ENCODE measurements at places on chromosomes 2 and 18.

- DNase-seq: no peak
Measured at GRCh38 chr2:60948926-60949579, 67.7 kb downstream of the REL start.

DNA sequence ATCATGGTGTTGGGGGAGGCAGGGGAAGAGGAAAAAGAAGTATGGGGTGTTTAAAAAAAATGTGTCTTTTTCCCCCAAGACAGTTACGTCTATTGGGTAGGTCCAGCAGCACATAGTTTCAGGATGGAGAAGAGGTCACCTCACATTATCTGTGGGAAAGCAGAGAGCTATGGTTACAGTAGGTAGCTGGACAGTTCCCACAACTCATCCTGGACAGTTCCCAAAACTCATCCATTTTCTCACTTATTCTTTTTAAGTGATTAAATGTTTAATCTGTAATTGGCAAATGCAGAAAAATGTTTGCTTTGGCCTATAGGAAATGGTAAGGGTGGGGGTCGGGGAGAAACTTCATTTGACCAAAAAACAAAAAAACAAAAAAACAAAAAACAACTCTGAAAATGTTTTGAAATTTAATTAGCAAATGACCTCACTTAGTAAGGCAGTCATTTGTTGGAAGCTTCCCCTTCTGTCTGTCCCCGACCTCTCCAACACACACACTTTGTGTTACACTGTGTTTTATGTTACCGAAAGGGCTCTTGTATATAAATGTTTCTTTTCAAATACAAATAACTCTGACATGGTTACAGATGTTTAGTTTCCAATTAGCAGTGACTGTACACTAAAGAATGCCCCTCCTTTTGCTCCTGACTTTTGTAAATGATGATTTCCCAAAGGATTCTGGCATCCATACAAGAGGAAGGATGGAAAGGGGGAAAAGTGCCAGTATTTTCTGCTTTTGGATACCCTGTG, 173.3 kb upstream of the ZFP36L2 start:
- no peak for DNase-seq

- no peak for DNase-seq
Measured at GRCh38 chr2:128289439-128289838, 29.2 kb downstream of the HS6ST1 start.

DNA sequence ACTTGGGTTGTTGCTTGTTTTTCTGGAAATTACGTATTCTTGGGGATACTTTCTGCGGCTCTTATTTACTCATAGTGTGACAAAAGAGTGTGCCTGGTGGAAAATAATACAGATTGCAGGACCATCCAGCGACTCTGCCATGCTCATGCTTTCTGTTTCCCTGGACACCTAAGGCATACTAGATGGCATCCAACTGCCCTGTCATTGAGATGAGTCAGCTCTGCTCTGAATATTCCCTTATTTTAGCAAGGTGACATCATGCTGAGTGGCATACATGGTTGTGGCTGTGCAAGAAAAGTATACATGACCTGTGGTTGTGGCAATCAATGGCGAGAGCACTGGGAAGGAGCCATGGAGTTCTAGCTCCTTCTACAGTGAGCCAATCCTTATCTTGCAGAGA, 471.0 kb downstream of the TMEM182 start:
- DNase-seq: no peak

DNA sequence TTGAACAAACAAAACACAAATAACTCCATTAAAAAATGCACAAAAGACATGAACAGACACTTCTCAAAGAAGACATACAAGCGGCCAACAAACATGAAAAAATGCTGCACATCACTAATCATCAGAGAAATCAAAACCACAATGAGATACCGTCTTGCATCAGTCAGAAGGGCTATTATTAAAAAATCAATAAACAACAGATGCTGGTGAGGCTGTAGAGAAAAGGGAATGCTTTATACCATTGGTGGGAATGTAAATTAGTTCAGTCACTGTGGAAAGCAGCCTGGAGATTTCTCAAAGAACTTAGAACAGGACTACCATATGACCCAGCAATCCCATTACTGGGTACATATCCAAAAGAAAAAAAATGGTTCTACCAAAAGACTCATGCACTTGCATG, 37.8 kb downstream of the GPR155 start:
- no peak for DNase-seq

GRCh38 chr2:65130664-65131175, 814 bp upstream of the RAB1A start:
- no peak for DNase-seq

DNA sequence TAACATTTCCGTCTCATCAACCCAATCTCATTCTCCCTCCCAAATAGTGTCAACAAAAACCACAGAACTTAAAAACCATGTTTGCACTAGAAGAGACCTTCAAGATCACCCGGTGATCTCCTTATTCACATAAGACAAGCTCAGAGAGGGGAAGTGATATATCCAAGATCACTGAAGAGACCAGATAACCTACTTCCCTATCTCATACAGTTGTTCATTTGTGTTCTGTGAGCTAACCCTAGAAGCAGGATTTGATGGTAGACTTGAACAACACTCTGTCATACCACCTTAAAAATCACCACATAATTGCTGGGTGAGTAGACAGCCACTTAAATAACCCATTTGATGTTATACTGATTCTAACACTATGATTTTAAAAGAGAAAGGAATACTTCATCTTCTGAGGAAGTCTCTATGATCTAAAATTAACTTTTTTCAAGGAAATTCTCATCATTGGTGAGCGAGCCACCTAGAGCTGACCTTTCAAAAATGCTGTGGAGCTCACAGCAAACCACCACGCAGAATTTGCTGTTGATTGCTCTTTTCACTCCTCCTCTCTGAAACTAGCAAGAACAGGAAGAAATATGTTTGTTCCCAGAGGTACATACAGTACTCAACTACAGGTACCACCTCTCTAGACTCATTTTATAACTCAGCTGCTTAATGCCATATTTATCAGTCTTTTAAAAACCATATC, 15.1 kb downstream of the AAK1 start:
- DNase-seq: no peak

- DNase-seq: no peak
Measured at GRCh38 chr18:79182047-79182713, 113.0 kb downstream of the ATP9B start.

DNA sequence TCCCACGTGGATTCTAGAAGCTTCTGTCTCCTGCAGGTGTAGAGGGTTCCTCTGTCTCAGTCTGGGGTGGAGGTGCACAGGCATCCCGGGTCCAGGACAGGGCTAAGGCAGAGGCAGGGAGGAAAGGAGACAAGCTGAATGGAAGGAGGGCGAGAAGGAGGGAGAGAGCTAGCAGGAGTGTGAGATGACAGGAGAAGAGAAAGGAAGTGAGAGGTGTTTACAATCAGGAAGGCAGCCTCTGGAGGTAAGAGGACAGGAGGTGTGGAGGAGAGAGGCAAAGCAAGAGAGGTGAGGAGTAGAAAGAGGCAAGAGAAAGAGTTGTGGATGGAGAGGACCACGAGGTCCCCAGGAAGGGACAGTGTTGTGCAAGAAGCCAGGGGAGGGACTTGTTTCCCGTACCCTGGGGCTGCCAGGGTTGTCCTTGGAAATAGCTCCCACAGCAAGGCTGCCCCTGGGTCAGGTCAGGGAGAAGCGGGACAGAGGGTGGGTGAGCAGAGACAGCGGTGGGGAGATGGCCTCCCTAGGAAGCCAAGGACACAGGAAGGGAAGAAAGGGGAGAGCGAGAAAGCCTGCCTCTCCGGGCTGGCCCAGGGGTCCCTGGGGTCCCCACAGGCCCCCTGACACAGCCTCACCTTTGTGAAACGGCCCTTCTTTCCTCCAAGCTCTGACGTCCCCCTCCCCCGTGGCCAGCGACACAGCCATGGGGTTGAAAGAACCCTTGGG, 136.9 kb downstream of the CYP26B1 start:
- DNase-seq: no peak

DNA sequence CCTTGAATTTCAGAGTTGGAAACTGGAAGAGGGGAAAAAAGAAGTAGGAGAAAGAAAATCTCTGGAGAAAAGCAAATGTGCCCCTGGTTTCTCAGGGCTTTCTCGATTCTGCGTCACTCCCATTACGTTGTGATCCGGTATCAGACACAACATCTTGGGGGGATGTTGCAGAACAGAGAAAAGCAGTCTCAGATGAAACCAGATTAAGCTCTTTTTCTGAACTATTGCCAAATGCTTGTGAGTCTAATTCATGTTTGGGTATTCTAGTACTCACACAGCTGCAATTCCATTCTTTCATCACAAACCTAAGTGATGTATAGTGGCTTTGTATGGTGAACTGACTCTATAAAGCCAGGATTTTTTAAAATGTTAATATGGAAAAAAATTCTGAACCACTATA, 233.2 kb downstream of the TCF4 start:
- no peak for DNase-seq

GRCh38 chr2:230906471-230907230, 18.4 kb downstream of the GPR55 start:
- DNase-seq: no peak

- no peak for DNase-seq
Measured at GRCh38 chr2:188610050-188610444, 318.4 kb downstream of the GULP1 start.

- no peak for DNase-seq
Measured at GRCh38 chr2:141805302-141805701, 325.5 kb downstream of the LRP1B start.

DNA sequence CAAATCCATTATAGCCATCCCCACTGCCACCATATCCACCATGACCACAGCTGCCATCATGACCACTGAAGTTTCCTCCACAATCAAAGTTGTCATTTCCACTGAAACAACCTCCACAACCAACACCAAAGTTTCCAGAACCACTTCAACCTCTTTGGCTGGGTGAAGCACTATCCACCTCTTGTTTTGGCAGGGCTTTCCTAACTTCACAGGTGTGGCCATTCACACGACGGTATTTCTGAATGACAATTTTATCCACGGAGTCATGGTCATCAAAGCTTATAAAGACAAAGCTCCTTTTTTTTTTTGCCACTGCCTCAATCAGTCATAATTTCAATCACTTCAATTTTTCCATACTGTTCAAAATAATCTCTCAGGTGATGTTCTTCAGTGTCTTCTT, 89.8 kb upstream of the UGP2 start:
- DNase-seq: no peak

DNA sequence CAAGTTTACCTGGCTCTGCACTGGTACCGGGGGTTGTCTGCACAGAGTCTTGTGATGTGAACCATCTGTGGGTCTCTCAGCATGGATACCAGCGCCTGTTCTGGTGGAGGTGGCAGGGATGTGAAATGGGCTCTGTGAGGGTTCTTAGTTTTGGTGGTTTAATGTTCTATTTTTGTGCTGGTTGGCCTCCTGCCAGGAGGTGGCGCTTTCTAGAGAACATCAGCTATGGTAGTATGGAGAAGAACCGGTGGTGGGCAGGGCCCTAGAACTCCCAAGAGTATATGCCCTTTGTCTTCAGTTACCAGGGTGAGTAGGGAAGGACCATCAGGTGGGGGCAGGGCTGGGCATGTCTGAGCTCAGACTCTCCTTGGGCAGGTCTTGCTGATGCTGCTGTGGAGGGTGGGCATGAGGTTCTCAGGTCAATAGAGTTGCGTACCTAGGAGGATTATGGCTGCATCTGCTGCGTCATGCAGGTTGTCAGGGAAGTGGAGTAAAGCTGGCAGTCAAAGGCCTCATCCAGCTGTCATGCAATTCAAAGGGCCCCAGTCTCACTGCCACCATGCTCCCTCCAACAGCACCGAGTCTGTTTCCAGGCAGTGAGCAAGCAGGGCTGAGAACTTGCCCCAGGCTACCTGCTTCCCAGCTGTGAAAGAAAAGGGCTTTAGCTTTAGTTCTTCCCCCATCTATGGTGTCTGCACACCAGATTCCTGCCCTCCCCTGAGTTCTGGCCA, 278.0 kb downstream of the METTL4 start:
- no peak for DNase-seq

GRCh38 chr2:129678751-129679150, 300.7 kb upstream of the RAB6C start:
- DNase-seq: no peak

DNA sequence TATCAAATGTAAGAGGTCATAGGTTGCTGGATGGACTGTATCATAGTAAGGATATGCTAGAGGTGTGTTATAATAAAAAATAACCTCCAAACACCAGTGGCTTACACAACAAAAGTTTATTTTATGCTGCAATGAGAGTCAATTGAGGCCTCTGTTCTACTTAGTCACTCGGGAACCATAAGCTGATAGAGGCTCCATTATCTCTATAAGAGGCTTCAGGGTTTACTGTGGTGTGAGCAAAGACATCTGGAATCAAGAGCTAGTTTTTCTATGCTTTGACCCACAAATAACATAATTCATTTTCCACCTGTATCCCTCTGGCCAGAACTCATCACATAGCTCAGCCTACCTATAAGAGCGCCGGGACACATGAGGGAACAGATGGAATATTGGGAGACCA, 47.5 kb upstream of the NEMP2 start:
- DNase-seq: no peak

DNA sequence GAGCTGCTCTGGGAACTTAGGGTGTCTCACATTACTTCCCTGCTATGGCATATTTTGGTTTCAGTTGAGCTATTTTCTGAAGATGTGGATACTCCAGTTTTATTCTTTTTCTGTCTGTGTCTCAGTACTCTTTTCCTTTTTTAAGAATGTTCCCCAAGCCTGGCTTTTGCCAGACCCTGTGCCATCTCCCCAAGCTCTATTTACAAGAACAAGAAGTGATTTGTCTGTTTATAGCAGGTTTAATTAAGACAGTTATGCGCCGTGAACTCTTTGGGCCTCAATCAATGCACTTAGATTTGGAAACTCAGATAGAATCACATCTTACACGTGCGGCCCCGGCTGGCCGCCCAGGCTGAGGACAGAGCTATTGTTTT, 8.9 kb upstream of the SATB2 start:
- DNase-seq: no peak

DNA sequence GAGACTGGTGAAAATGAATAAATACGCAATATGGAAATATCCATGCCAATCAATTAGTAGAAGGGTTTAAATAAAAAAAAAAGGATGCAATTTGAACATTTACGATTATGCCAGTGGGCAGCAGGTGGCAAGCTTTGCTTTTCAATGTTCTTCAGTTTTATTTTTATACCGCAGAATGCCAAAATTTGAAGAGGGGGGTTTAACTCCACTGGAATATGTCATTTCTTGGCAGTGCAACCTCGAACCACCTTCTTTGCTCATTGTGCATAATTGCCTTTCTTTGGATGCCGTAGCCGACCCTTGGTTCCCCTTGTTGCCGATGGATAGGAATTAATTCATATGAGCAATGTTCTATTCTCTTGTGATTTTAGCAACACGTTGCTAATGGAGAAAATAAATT, 88.0 kb downstream of the LTBP1 start:
- no peak for DNase-seq

GRCh38 chr2:8576525-8577167, 105.2 kb upstream of the ID2 start:
- no peak for DNase-seq

GRCh38 chr2:223090039-223090438, 38.0 kb downstream of the KCNE4 start:
- DNase-seq: no peak

Data from cortex of kidney (tissue), 1 donor.